ENCODE measurements at places on chromosomes 4 and X. TPM values are rescaled to one million over a fixed set of nuclear protein-coding genes. Genes with fewer than 3 reads are reported as not detected.

Gene FHDC1
- total RNA-seq: 0.42 TPM

Gene CSN1S1
- total RNA-seq: not detected

Gene DNAAF6
- total RNA-seq: not detected

Gene HPGDS
- not detected for total RNA-seq

Gene ETDB
- total RNA-seq: not detected

Gene SGCB
- 6.6 TPM for total RNA-seq

Gene TRPC5OS
- not detected for total RNA-seq

DNA sequence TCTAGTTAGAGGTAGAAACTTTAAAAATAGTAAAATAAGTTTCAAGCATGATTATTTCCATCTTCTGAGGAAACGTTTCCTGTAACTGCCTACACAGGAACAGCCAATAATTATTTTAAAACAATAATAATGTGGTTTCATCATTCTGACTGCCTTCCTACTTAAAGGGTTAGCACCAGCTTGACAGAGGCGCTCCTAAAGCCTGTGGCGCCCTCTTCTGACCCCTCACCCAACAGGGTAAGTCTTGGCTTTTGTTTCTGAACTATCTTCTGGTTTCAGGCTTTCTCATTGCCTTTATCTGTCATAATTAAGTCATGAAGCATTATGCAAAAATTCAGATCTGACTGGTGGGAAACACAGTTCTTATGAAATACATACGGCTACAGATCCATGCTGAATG is 96.7 kb downstream of the ITM2A start:
- H3K27me3 ChIP-seq: no peaks in the 10 kb centered on the region
- peaks cover 39% of the 10 kb centered on the region for H3K4me1 ChIP-seq
- H3K36me3 ChIP-seq: peaks cover 4% of the 10 kb centered on the region
- peak overlapping the region; percentile 82 for H3K27ac ChIP-seq
- H3K4me3 ChIP-seq: peak overlapping the region; percentile 35

DNA sequence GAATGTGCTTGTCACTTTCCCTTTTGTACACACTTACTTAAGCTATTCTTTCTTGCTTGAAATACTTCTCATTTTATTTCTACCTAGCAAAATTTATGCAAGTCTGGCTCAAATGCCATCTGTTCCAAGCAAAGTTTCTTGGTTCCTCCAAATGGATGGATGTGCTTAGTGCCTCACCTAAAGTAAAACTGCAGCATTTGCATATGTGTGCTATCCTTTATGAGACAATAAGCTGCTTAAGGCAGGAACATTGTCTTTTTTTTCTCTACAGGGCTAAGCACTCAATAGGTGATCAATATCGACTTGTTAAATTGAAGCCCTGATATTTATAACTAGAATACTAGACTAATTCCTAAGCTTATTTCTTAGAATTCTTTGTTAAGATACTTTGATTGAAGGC is 136.8 kb downstream of the CYLC1 start:
- no peak overlapping the region for H3K4me3 ChIP-seq
- H3K4me1 ChIP-seq: no peaks in the 10 kb centered on the region
- H3K27ac ChIP-seq: no peak overlapping the region
- peaks cover 4% of the 10 kb centered on the region for H3K36me3 ChIP-seq

DNA sequence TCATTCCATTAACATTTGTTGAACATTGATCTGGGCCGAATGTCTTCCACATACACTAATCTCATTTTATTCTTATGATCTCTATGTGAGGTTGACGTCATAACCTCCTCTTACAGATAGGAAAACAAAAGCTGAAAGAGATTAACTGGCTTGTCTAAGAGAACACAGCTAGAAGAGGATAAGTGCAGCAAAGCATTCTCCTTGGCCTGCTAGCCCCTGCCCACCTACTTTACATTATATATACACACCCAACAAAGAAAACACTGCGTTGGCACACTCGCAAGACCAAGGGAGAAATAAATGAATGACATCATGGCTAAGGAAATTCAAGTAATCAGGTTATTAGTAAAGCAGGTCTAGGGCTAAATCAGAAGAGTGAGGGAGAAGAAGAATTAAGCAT is 138.4 kb downstream of the PARM1 start:
- H3K27me3 ChIP-seq: no peaks in the 10 kb centered on the region
- no peak overlapping the region for H3K27ac ChIP-seq
- H3K4me1 ChIP-seq: no peaks in the 10 kb centered on the region
- H3K4me3 ChIP-seq: no peak overlapping the region
- H3K36me3 ChIP-seq: no peaks in the 10 kb centered on the region
- no peak for DNase-seq

DNA sequence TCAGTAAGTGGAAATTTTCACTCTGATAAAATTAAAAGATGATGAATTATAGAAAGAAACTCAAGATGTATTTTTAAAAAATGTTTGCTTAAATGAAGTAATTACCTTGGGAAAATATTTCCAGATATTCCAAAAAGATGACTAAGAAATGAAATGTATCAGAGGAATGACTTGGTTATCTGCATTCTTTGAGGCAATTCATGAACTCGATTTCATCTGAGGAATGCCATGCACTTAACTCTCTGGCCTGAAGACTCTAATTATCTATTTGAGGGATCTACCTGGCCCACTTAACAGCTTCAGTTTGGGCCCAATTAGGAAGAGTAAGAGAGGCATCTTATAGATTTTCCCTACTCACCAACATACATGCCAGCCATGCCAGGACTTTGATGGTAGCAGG is 182.3 kb downstream of the INPP4B start:
- DNase-seq: no peak
- H3K27me3 ChIP-seq: no peaks in the 10 kb centered on the region
- no peak overlapping the region for H3K27ac ChIP-seq
- H3K4me3 ChIP-seq: no peak overlapping the region
- H3K36me3 ChIP-seq: peaks cover 8% of the 10 kb centered on the region

DNA sequence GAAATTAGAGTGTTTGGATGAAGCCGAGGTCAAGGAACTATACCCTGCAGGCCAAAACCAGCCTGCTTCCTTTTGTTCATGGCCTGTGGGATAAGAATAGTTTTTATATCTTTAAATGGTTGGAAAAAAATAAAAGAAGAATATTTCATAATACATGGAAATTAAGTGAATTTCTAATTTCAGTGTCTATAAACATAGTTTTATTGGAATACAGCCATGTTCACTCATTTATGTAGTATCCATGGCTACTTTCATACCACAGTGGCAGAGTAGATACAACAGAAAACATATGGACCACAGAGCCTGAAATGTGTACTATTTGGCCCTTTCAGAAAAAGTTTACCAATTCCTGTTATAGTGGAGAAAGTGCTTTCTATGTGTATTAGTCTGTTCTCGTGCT is 13.6 kb downstream of the LIMCH1 start:
- H3K27me3 ChIP-seq: no peaks in the 10 kb centered on the region
- DNase-seq: no peak
- no peaks in the 10 kb centered on the region for H3K4me1 ChIP-seq
- H3K27ac ChIP-seq: no peak overlapping the region
- no peaks in the 10 kb centered on the region for H3K36me3 ChIP-seq

DNA sequence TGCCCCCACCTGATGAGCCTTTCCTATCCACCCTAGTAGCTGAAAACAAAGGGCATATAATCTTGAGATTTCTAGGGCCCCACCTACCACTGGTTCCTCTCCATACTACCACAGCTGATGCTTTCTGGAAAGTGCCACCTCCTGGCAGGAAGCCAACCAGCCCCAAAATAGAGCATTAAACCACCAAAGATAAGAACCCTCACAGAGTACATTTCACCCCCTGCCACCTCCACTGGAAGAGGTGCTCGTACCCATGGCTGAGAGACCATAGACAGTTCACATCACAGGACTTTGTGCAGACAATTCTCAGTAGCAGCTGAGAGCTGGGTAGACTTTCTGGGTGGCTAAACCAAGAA is 94.1 kb downstream of the IRS4 start:
- DNase-seq: no peak
- no peak overlapping the region for H3K27ac ChIP-seq
- no peaks in the 10 kb centered on the region for H3K36me3 ChIP-seq
- H3K4me3 ChIP-seq: no peak overlapping the region
- no peaks in the 10 kb centered on the region for H3K4me1 ChIP-seq

DNA sequence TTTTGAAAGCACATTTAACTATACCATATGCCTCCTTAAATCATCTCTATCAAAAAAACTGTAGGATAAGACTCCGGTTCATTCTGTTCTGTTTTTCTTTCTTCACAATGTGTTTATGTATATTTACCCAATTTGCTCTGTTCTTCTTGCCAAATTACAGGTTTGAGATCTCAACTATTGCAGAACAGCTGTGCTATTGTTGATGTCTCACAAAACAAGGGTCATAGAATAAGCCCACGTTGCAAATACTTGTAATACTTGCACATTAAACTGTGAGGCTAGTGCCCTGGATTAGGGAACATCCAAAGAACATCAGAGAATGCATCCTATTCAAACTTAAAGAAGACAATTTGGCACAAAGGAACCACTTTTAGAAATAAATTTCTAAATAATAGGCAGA is 45.4 kb downstream of the ANTXR2 start:
- H3K4me1 ChIP-seq: peaks cover 7% of the 10 kb centered on the region
- no peaks in the 10 kb centered on the region for H3K27me3 ChIP-seq

DNA sequence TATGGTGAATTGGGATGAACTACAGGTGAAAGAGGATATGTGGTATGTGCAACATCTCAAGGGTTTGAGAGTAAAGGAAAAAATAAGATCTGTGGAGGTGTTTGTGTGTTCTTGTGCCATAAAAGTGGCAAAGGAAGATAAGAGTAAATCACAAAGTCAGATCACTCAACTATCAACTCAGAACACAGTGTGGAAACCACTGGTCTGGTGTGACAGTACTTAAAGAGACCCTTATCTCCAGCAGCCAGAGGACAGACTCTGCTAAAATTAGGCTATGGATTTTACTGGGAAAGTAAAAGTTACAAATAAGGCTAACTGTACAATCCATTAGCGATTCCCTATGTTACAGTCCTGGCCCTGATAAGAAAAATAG is 54.0 kb upstream of the PRDM8 start:
- H3K4me3 ChIP-seq: no peak overlapping the region
- no peaks in the 10 kb centered on the region for H3K36me3 ChIP-seq
- DNase-seq: no peak
- peak overlapping the region; percentile 55 for H3K27ac ChIP-seq
- H3K4me1 ChIP-seq: peaks cover 46% of the 10 kb centered on the region

DNA sequence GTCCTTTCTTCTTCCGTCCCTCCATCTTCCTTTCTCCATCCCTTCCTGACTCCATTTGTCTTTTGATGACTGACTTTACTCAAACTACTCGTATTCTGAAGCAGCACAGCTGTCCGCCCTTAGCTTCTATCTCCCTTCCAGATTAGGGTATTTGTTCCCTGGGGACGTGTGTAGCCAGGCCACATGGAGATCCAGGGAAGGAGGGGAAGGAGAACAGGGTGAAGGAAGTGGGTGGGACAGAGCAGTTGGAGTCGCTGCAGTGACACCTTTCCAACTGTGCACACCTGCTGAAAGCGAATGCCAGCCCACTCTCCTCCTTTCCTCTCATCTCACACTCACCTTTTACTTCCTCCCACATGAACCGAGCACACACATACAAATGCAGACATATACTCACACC is 323.8 kb downstream of the DCTD start:
- no peaks in the 10 kb centered on the region for H3K4me1 ChIP-seq
- DNase-seq: no peak
- H3K36me3 ChIP-seq: no peaks in the 10 kb centered on the region

DNA sequence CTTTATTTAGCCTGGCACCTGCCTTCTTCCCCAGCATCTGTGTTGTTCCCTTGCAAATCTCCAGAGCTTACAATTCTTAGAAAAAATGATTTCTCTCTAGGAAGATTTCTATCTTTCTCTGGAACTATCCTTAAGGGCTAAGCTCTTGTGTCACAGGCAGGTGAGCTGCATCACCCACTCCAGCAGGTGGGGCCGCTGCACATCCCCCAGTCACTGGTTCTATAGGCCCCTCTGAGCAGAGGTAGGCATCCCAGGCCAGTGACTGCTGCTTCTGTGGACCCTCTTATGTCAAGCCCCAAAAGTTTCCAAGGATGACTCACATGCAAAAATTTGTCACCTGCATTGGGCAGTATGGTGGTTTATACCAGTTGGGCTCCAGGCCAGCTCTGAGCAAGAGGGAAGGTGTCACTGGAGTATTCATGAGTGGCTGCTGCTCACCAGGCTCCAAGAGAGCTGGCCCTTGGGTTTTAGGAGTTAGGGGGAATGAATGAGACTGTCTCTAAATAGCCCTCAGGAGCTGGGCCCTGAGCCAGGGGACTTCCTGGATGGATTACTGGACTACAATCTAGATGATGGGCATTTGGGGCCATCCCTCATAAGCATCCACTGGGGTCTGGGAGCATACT is 208.1 kb upstream of the EOLA2 start:
- H3K4me3 ChIP-seq: no peak overlapping the region
- H3K4me1 ChIP-seq: peaks cover 21% of the 10 kb centered on the region
- H3K27me3 ChIP-seq: peaks cover 31% of the 10 kb centered on the region
- DNase-seq: no peak
- H3K27ac ChIP-seq: no peak overlapping the region

DNA sequence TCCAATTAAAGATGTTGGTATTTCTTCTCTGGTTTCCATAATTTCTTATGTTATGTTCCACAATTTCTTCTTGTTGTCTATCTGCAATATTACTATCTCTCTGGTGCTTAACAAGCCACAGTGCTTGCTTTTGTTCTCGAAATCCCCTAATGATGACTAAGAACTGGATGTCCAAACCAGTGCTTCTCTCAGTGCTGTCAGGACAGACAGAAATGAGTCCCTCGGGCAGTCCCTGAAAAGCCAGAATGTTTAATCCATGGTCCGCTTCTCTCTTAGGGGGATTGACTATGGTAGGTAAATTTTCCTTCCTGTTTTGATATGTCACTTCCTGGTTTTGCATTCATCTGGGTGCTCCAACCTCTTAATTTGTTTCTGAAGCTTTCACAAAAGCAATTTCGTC is 321.6 kb upstream of the PCDH10 start:
- no peaks in the 10 kb centered on the region for H3K4me1 ChIP-seq
- no peak for DNase-seq
- H3K4me3 ChIP-seq: no peak overlapping the region
- peaks cover 6% of the 10 kb centered on the region for H3K36me3 ChIP-seq
- no peaks in the 10 kb centered on the region for H3K27me3 ChIP-seq

DNA sequence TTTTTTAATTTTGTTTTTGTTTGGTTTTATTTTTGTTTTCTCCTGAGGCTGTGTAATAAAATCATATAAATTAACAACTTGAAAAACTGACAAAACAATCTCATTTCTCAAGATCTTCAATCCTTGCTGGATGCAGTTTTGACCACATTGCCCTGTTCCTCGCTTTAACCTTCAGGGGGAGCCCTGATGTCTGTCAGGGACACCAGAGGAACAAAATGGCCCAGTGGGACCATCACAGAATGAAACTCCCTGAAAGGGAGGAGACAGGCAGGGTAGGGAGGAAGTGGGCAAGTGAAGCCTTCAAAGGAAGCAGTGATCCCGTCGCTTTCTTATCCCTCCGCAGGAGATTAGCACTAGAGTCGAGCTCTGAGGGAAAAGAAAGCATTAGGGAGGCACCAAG is 274.9 kb upstream of the LDB2 start:
- H3K4me3 ChIP-seq: no peak overlapping the region
- H3K36me3 ChIP-seq: no peaks in the 10 kb centered on the region
- H3K27ac ChIP-seq: no peak overlapping the region
- H3K27me3 ChIP-seq: no peaks in the 10 kb centered on the region

- no peak overlapping the region for H3K4me3 ChIP-seq
- peak; percentile 71 for DNase-seq
- H3K27ac ChIP-seq: no peak overlapping the region
- no peaks in the 10 kb centered on the region for H3K36me3 ChIP-seq
- H3K4me1 ChIP-seq: peaks cover 12% of the 10 kb centered on the region
Measured at GRCh38 chrX:124388562-124388961, 42.2 kb downstream of the SH2D1A start.
